Epithelial cell of umbilical artery (primary cell): ENCODE measurements at places on chromosomes 12 and 14. TPM values are rescaled to one million over a fixed set of nuclear protein-coding genes. Genes with fewer than 3 reads are reported as not detected.

Gene CBX5
- 24.7 and 31.3 TPM in 2 replicates for total RNA-seq

Gene CCDC177
- total RNA-seq = not detected in 2 replicates

Gene RASSF9
- 0.97 and 1.2 TPM in 2 replicates for total RNA-seq

Gene COL2A1
- total RNA-seq = not detected in 2 replicates

Gene LGR5
- not detected in 2 replicates for total RNA-seq

Gene SNRPF
- total RNA-seq = 25.0 and 37.4 TPM in 2 replicates

Gene TOMM20L
- total RNA-seq = not detected in 2 replicates

Gene KRT83
- total RNA-seq = not detected in 2 replicates

Gene ZFC3H1
- total RNA-seq = 20.5 and 21.4 TPM in 2 replicates

Gene E2F7
- total RNA-seq = 2.9 and 6.8 TPM in 2 replicates

Gene CLEC7A
- 0.46 TPM in 1 of 2 replicates, not detected in the other for total RNA-seq

Gene MGAT2
- 107 and 125 TPM in 2 replicates for total RNA-seq

Gene LRRC74A
- not detected in 2 replicates for total RNA-seq

Gene PLCZ1
- under 0.01 TPM in 1 of 2 replicates, not detected in the other for total RNA-seq

Gene TAS2R13
- 0.32 and 1.8 TPM in 2 replicates for total RNA-seq

Gene FAM222A
- total RNA-seq = 0.15 and 0.32 TPM in 2 replicates

Gene DHRS2
- not detected in 2 replicates for total RNA-seq

Gene C14orf180
- not detected in 2 replicates for total RNA-seq

Gene EP400
- 6.5 and 8.4 TPM in 2 replicates for total RNA-seq

Gene NGB
- not detected in 2 replicates for total RNA-seq

Gene PPP1R36
- total RNA-seq = 0.32 and 0.61 TPM in 2 replicates

Gene SYNE2
- 11.0 and 30.4 TPM in 2 replicates for total RNA-seq

Gene CLEC1A
- total RNA-seq = 18.7 and 24.4 TPM in 2 replicates

Gene OR10G2
- not detected in 2 replicates for total RNA-seq

Gene TAS2R7
- not detected in 2 replicates for total RNA-seq

Gene MDP1
- total RNA-seq = 16.9 and 28.1 TPM in 2 replicates

Gene PTGER2
- under 0.01 and 0.76 TPM in 2 replicates for total RNA-seq

Gene CLEC6A
- total RNA-seq = not detected in 2 replicates

Gene FRMD6
- 90.9 and 103 TPM in 2 replicates for total RNA-seq

Gene RHEBL1
- 1.6 and 4.9 TPM in 2 replicates for total RNA-seq

Gene AMHR2
- total RNA-seq = not detected in 2 replicates

Gene TMEM63C
- total RNA-seq = 0.32 TPM in 1 of 2 replicates, not detected in the other
